Osteoblast (primary cell): ENCODE measurements at places on chromosomes 4 and X. TPM values are rescaled to one million over a fixed set of nuclear protein-coding genes. Genes with fewer than 3 reads are reported as not detected.

Gene CT45A2
- not detected in 2 replicates for total RNA-seq

Gene TMSB15C
- total RNA-seq, result 3.2 and 3.3 TPM in 2 replicates

Gene CXCR3
- total RNA-seq, result not detected in 2 replicates

Gene FLNA
- total RNA-seq, result 2,632 and 3,431 TPM in 2 replicates

Gene S100P
- 0.29 and 0.36 TPM in 2 replicates for total RNA-seq

Gene HTN1
- total RNA-seq, result not detected in 2 replicates

Gene CYTL1
- total RNA-seq, result 0.36 and 15.3 TPM in 2 replicates

Gene TMEM255A
- total RNA-seq, result under 0.01 and 0.29 TPM in 2 replicates

Gene FAAH2
- total RNA-seq, result under 0.01 TPM in 1 of 2 replicates, not detected in the other

Gene ASB9
- total RNA-seq, result not detected in 2 replicates

Gene SCRG1
- 0.88 and 7.6 TPM in 2 replicates for total RNA-seq

Gene BEX1
- total RNA-seq, result 4.4 and 4.7 TPM in 2 replicates

Gene PCDH7
- 0.72 and 3.8 TPM in 2 replicates for total RNA-seq

Gene ADAD1
- total RNA-seq, result not detected in 2 replicates

Gene SMIM43
- 0.72 and 1.8 TPM in 2 replicates for total RNA-seq

Gene METTL14
- total RNA-seq, result 25.3 and 28.0 TPM in 2 replicates

Gene RPS6KA6
- total RNA-seq, result 3.5 and 4.0 TPM in 2 replicates

Gene UGT2B11
- not detected in 2 replicates for total RNA-seq

Gene ANK2
- total RNA-seq, result 68.4 and 79.6 TPM in 2 replicates

Gene CNGA1
- not detected in 2 replicates for total RNA-seq

Gene GLRB
- 27.1 and 32.4 TPM in 2 replicates for total RNA-seq

Gene RBM46
- total RNA-seq, result not detected in 2 replicates

Gene RHOXF2
- under 0.01 TPM in 1 of 2 replicates, not detected in the other for total RNA-seq

Gene TSC22D3
- total RNA-seq, result 57.2 and 62.2 TPM in 2 replicates

Gene HNRNPDL
- total RNA-seq, result 142 and 143 TPM in 2 replicates

Gene SMAD1
- total RNA-seq, result 30.4 and 33.0 TPM in 2 replicates

Gene KIT
- total RNA-seq, result 0.29 and 0.36 TPM in 2 replicates

Gene NSUN7
- total RNA-seq, result under 0.01 and 0.29 TPM in 2 replicates

Gene RHOXF1
- total RNA-seq, result not detected in 2 replicates
